Esophagus squamous epithelium (tissue), 5 donors: ENCODE measurements at places on chromosomes 1 and 21.

DNA sequence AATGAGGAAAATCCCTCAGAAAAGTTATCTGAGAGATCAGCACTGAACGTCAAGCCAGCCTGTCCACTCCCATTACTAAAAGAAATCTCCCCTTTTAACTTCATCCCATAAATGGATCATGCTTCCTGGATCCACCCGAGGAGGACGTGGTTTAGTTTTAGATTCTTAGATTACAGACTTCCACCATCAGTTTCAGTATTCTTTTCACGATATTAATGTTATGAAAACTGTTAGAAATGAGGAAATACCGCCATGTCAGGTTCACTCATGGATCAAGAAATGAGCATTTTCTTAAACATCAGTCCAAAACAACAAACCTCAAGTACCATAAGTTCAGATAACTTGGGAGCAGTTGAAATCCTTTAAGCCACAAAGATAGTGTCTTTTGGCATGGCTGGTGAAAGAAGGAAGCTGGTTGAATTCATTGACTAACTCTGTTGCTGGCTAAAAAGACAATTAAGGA, 49.8 kb downstream of the NFIA start:
- DNase-seq = no peak

DNA sequence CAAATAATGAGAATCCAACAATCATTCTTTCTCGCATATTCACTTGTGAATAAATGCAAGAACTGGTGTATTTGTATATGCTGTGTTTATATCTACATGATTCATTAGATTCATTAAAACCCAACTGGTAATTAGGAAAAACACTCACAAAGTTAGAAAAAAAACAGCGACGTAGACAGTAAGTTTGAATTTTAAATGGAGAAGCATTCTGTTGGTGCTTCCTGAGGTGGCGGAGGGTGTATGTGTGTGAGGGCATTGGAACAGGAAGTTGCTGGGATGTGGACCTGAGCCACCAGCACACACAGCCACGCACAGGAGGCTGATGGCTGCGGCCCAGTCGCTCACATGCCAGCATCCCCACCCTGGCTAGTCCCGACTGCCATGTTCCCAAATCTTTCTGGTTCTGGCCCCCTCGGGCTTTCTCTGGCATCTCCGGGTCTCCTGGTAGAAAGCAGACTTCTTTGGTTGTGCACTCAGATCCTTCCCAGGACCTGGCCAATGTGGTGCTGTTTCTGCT, 121.6 kb upstream of the IRF2BP2 start:
- no peak for DNase-seq

- DNase-seq = no peak
Observed at GRCh38 chr1:178733972-178734371, 8.9 kb downstream of the RALGPS2 start.

- no peak for DNase-seq
Observed at GRCh38 chr1:7401814-7402547, 369.1 kb upstream of the VAMP3 start.

DNA sequence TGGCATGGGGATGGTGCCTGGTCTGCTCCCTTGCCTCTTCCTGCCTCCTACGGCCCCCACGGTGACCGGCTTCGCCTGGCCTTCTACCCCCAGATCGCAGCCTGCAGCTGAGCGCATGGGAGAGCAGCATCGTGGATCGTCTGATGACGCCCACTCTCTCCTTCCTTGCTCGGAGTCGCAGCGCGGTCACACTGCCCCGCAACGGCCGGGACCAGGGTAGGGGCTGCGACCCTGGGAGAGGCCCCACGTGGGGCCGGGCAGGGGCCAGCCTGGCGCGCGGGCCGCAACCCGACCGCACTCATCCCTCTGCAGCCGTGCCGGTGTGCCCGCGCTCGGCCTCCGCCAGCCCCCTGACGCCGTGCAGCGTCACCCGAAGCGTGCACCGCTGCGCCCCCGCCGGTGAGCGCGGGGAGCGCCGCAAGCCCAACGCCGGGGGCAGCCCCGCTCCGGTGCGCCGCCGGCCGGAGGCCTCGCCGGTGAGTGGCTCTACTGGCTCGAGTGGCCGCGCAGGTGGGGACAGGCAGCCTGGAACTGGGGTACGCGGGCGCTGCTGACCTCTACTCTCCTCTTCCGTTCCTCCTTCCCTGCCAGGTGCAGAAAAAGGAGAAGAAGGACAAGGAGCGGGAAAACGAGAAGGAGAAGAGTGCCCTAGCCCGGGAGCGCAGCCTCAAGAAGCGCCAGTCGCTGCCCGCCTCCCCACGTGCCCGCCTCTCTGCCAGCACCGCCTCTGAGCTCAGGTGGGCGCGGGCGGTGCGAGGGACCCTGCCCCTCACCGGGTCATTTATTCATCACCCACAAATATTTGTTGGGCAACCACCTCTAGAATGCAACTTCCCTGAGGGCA, 20.4 kb downstream of the MAP7D1 start:
- no peak for DNase-seq

DNA sequence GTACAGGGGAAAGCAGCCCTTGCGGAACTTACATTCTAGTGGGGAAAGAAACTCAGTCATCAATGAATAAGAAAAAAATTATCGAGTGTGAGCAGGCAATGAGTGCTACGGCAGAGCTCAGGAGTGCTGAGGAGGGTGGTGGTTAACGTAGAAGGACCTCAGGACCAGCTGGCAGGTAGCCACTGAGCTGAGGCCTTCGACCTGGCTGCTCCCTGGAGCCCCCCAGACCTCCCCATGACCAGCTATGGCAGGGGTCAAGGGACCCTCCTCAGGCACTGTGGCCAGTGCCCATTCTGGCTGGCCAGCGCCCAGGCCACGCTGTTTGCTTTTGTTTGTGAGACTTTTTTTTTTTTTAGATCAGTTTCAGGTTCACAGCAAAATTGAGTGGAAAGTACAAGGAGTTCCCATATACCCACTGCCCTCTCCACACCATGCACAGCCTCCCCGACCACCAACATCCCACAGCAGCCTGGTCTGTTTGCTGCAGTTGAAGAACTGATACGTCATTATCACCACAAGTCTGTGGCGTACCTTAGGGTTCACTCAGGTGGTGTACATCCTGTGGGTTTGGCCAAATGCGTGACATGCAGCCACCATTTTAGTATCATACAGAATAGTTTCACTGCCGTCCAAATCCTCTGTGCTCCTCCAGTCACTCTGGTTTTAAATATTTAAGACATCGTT, 11.8 kb upstream of the TTC22 start:
- no peak for DNase-seq

GRCh38 chr21:17539323-17539722, 26.5 kb downstream of the CXADR start:
- DNase-seq = no peak

DNA sequence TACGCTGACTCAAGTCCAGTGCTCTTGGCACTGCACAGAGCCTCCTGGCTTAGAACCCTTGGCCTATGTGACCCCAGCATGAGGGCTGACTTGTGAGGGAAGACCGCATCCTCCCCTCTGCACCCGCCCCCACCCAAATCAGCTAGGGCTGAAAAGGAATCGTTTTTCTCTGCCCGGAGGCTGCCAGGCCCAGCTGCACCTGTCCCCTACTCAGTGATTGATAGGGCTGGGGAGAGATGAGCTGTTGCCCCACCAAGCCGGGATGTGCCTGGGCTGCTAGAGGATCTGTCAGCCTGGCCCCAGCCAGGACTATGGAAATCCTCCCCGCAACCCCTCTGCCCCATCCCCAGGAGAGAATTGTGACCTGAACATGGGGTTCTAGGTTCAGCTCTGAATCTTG, 20.6 kb downstream of the MYOG start:
- no peak for DNase-seq

GRCh38 chr1:212600980-212601379, 7.6 kb upstream of the ATF3 start:
- no peak for DNase-seq

DNA sequence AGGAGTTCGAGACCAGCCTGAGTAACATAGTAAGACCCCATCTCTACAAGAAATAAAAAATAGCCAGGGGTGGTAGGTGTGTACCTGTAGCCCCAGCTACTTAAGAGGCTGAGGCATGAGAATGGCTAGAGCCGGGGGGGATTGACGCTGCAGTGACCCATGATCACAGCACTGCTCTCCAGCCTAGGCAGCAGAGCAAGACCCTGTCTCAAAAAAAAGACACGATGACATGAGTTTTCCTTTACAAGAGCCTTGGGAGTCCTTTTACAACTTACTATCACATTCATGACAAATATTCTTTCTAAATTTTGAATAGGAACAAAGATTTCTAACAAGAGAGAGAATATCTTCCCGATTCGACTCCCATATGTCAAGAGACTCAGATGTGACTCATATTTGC, 3.3 kb upstream of the BRWD1 start:
- no peak for DNase-seq

DNA sequence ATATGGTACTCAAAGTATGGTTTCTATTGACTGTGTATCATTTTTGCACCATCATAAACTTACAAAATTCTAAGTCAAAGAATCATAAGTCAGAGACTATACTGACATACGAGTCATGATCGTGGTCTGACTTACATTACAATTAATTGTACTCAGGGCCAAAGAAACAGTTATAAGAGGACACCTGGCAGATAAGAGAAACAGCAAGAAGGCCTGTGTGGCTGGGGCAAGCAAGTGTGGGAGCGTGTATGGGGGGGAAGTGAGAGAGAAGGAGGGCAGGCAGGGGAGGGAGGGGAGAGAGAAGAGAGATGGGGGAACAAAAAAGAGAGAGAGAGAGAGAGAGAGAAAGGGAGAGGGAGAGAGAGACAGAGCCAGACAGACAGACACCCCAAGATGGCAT, 70.9 kb downstream of the RERE start:
- DNase-seq = no peak

- DNase-seq = no peak
Observed at GRCh38 chr21:42198929-42199867, 19.7 kb upstream of the ABCG1 start.

DNA sequence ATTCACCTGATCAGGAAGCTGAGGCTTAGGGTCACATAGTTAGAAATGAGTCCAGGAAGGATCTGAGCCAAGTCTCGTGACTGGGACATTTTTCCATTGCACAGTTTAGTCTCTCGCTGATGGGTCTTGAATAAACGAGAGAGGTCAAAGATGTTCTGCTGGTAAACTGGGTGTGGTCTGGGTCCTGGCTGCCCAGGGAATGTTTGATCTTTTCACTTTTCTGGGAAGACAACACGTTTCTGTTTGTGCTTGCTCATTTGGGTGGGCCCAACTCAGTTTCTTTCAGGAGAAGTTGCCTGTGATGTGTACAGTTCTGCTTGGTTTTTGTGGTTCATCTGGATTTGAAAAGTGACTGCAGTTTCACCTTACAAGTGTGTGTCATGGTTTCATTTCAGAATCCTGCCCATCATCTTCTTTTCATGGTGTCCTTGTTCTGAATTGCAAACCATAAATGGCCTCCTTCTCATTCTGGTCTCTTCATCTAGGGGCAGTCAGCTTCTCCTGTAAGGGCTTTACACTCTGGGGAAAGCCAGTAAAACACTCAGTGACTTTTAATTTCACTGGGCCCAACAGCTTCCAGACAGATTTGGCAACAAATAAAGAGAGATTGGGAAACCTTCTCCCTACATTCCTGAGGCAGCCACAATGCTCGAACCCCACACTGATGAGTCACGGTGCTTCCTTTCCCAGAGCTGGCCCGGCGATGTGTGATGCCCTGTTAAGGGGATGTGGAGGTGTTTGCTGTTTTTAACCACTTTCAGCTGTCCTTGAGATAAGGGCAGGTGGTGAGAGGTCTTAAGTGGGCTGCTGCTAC, 7.2 kb upstream of the TACSTD2 start:
- no peak for DNase-seq

GRCh38 chr21:15826147-15826780, 96.5 kb downstream of the USP25 start:
- DNase-seq = no peak

DNA sequence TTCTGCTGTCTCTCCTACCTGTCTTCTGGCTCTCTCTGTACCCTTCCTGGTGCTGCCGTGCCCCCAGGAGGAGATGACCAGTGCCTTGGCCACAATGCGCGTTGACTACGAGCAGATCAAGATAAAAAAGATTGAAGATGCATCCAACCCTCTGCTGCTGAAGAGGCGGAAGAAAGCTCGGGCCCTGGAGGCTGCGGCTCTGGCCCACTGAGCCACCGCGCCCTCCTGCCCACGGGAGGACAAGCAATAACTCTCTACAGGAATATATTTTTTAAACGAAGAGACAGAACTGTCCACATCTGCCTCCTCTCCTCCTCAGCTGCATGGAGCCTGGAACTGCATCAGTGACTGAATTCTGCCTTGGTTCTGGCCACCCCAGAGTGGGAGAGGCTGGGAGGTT, 38.1 kb upstream of the IL19 start:
- no peak for DNase-seq

DNA sequence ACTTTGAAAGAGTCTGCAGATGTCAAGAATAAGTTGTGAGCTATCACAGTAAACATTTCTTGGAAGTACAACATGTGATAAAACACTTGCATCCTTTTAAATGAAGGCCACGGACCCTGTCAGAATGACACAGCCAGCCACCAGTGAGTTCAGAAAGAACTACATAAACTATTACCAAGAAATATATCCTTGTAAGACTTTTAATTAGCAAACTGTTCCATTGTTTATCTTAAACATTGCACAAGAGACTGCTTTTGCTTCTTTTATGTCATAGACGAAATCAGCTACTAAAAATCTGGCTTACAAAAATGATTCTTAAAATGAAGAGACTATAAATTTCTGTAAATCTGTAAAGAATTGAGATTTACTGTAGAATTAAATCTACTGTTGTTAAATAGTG, 17.9 kb downstream of the LRRC7 start:
- no peak for DNase-seq

DNA sequence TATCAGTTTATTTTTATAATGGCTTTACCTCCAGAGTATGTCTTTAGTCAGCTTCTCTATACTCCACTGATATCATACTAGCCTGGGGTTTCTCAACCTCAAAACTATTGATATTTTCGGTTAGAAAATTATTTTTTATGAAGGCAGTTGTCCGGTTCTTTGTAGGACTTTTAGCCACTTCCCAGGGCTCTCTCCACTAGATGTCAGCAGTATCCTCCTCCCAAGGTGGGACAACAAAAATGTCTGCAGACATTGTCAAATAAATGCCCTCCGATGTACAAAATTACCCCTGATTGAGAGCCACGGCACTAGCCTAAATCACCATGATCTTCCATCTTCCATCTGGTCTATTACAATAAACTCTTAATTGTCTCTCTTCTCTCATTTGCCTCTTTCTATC, 4.1 kb upstream of the GRIK1 start:
- DNase-seq = no peak

DNA sequence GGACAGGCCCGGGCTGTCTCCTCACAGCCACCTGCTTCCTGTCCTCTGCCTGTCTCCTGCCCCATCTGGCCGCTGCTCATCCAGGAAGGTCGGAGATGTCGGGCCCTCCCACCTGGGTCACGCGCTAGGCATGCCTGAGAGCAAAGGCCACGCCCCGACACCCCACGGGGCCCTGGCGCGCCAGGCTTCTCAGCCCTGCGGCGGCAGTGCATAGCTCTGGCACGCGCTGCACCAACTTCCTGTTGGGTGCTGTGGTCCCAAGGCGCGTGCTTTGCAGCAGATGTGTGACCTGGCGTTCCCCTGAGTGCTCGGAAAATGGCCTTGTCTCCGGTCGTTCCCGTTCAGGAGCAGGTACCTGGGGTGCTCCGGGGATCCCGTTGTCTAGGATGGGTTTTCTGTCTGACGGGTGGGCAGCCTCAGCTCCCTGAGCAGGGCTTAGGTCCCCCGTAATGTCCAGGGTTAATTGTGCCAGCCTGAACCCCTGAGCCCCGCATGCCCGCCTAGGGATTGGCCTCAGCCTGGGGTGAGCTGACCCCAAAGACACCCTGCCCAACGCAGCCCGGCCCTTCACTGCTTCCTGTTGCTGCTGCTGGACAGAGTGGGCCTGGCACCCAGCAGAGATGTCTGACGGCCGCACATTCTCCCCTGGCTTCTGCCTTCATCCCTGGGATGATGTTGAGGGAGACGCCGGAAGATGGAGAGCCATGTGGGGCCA, 19.4 kb upstream of the KCNAB2 start:
- DNase-seq = peak; percentile 63

- DNase-seq = no peak
Observed at GRCh38 chr1:214004014-214004413, 16.2 kb downstream of the PROX1 start.
